8988T (cell line): ENCODE measurements at places on chromosomes 16 and 17.

- DNase-seq = no peak
These were observed 30.2 kb downstream of the PLD6 start for GRCh38 chr17:17175917-17176316.

- no peak for DNase-seq
These were observed 27.0 kb upstream of the RASD1 start for GRCh38 chr17:17523001-17523730.

- DNase-seq = peak; percentile 93
These were observed at the start of gene MAF for GRCh38 chr16:79600638-79601091. MAF (minus strand) TSS chr16:79600737; CDS start chr16:79599902, 835 bp downstream.

GRCh38 chr16:48541108-48541786 is 68.7 kb downstream of the N4BP1 start:
- DNase-seq = no peak

DNA sequence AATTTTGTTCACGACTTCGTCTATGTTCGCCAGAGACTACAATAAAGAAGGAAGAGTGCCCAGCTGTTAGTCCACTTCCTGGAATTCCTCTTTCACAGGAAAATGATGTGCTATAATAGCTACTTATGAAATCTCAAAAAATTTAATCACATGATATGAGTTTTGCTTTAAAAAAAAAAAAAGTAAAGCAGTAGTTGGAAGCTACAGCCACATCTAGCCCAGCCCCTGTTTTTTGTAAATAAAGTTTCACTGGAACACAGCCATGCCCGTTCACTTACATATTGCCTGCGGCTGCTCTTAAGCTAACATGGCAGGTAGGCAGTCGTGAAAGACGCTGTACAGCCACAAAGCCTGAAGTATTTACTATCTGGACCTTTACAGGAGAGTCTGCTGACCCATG is 15.3 kb downstream of the VPS53 start:
- no peak for DNase-seq

DNA sequence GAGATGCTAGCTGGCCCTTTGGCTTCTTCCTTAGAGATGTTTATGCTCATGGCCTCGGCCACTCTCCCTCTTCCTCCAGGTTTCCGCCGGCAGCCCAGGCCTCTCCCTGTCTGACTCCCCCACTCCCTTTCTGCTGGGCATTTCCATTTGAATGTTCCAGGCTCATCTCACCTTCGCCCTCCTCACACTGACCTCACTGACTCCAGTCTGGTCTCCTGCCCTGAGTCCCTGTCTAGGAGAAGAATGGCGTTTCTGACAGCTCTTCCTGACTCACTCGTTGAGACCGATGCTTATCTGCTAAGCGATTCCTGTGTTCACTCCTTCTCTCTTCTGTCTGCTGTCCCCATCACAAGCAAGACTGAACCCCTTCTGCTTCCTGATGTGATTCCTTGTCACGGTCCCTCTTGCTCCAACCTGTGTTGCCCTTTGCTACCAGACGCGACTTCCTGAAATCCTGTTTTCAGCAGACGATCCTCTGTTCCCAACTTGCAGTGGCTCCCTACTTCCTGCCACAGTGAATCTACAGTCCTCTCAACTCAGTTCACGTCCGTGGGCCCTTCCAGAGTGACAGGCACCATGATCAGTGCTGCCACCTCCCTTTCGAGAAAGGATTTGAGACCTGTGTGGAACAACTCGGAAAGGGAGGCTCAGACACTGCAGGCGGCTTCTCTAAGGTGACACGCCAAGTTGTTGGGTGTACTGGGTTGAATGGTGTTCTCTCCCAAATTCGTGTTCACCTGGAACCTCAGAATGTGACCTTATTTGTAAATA is 176.4 kb downstream of the MSI2 start:
- no peak for DNase-seq
